CD4-positive, CD25-positive, alpha-beta regulatory T cell (primary cell): ENCODE measurements at places on chromosomes 12 and 14. TPM values are rescaled to one million over a fixed set of nuclear protein-coding genes. Genes with fewer than 3 reads are reported as not detected.
A peak's percentile ranks its signal among the peaks of the same experiment; 100 is the strongest.

GRCh38 chr12:6613015-6613775 is 6.0 kb upstream of the CHD4 start:
- DNase-seq, result no peak

- DNase-seq, result no peak
These were observed 7.6 kb downstream of the FCF1 start for GRCh38 chr14:74720526-74720925.

GRCh38 chr12:66132408-66132807 is 1.9 kb upstream of the LLPH start:
- no peak for DNase-seq

GRCh38 chr14:95645389-95645996 is 40.7 kb upstream of the TCL1B start:
- no peak for DNase-seq

GRCh38 chr12:77160931-77161330 is 95.6 kb upstream of the E2F7 start:
- no peak for DNase-seq

GRCh38 chr14:32078023-32078857 is 1.1 kb downstream of the ARHGAP5 start:
- DNase-seq, result peak; percentile 10

- DNase-seq, result no peak
These were observed 24.1 kb downstream of the DDX47 start for GRCh38 chr12:12837025-12837812.

DNA sequence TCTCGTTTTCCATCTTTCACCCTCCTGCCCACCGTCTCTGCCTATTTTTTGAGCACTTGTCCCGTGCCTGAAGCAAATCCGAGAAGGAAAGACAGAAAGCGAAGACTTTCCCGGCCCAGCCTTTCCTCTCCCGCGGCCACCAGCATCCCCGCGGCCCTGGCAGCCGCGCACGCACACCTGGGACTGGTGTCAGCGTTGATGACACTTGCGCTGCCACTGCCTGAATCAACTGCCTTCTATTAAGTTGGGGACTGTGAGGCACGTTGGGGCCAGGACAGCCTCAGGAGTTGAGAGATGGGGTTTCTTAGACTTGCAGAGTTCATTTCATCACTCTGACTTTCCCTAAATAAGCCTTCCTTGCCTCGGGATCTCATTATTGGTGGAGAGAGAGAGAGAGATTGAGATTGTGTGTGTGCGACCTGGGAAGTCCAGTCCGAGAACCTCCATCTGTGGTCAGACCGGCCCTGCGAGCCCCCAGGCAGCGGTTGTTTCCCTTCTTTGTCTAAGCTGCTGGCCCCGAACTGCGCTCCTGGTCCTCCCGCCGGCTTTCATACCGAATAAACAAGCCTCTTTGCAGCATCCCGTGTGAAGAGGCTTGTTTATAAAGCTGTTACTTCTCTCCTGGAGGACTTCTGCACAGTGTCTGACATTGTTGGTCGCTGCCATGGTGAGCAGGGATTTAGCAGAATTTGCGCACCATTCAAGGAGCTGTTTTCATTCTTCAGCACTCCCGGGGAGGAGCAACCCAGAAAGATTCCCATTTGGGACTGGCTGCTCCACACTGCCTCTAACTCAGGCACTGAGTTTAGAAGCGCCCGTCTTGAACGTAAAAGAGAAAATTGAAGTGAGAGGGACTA is 1.5 kb downstream of the PDZRN4 start:
- DNase-seq, result no peak

DNA sequence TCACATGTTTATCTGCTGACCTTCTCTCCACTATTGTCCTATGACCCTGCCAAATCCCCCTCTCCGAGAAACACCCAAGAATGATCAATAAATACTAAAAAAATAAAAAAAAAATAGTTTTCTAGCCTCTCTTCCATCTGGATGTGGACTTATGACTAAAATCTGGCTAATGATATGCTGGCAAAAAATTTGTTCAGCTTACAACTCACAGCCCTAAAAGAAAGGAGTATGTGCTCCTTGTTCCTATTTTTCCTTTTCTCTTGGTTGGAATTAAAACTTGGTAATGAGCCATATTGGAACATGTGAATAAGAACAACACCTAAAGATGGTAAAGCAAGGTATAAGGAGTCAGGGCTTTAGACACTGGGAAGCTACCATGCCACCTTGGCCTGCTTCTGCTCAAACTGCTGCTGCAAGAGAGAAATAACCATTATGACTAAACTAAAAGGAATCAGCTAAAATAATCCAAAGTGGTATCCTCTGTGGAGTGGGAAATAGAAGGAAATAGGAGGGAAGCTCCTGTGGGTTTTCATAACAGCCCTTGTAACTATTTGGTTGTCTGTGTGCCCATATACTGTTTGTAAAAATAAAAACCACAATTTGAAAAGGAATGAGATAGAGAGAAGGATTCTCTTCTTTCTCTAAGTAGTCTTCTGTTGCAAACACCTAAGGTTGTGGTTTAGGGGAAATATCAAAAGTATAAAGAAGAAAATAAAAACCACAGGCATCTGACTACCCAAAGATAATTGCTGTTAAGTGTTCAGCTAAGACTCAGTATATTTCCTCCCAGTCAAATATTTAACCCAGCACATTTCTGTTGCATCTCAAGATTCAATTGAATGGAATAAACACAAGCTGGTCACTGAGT is 53.8 kb downstream of the SDR9C7 start:
- no peak for DNase-seq

DNA sequence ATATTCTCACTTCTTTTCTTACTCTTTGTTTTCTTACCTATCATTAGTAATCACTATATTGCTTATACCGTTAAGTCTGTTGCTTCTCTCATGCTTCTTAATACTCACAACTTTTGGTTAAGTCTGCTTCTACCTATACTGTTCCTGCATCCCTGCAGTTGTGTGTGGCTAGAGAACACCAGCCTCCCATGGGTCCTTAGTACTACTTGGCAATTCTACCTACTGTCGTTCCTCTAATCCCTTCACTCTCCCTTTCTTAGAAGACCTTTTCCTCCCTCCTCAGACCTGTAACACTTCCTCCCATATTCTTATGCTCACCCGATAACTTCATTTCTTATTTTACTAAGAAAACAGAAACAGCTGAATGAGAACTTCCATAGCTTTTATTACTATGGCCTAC is 29.3 kb downstream of the CNOT2 start:
- no peak for DNase-seq

GRCh38 chr12:71475280-71475679 is 35.7 kb downstream of the LGR5 start:
- DNase-seq, result no peak

GRCh38 chr14:55800156-55800785 is 220.3 kb downstream of the KTN1 start:
- no peak for DNase-seq

DNA sequence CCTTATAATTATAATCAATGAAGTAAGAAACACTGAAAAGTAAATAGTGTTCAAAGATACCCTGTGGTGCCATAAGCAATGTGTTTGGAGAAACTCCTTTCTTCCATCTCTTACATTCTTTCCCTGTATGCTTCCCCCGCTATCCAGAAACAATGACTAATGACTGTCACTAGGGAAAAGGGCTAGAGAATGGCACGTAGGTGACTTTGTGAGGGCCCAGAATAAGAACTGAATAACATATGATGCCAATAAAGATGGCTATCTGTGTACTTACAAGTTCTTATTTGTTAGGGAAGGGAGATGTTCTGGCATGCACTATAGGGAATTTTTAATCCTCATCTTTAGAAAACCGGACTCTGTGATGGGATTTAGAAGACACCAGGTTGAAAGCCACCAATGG is 4.7 kb upstream of the KRT7 start:
- DNase-seq, result no peak

The NAA25 gene
- polyA plus RNA-seq, result 8.0 TPM

- no peak for DNase-seq
These were observed 7.2 kb upstream of the SELPLG start for GRCh38 chr12:108640802-108641445.

The EIF2B2 gene
- polyA plus RNA-seq, result 39.9 TPM

- no peak for DNase-seq
These were observed 19.3 kb downstream of the JAG2 start for GRCh38 chr14:105149146-105149781.

GRCh38 chr14:72787841-72788240 is 106.1 kb downstream of the DPF3 start:
- DNase-seq, result no peak

The CEBPE gene
- polyA plus RNA-seq, result 0.14 TPM

The PCNX4 gene
- 17.9 TPM for polyA plus RNA-seq

DNA sequence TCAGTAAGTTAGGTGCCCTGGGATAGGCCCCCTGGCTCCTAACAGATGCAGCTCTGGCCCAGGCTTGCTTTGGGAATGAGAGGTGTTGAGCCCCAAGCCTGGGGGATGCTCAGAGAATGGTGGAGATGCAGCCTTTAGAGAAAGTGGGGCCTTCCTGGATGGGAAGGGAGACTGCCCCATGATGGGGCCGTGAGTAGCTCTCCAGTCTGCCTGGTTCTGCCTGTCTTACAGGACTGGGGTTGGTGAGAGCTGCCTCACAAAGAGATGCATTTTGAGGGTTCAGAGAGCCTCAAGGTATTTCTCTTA is 523 bp upstream of the VRTN start:
- no peak for DNase-seq

DNA sequence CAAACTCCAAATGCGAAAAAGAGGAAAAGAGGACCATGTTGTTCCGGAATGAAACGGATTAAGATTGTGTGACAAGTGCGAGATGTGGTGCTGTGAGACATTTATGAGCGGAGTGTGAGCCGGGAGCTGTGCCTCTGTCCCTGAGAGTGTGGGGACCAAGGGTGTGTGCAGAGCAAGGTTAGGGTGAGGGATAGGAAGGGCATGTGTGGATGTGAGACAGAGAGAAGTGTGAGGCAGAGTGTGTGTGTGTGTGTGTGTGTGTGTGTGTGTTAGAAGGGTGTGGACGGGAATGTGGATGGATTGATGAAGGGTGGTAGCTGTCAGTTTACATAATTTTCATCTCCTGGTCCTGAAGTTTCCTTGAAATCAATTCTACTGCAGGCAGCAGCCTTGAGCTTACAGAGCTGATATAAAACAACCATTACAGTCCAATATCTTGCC is 4.3 kb upstream of the OTX2 start:
- no peak for DNase-seq

The ABCC9 gene
- polyA plus RNA-seq, result not detected

The CFAP54 gene
- 0.32 TPM for polyA plus RNA-seq

GRCh38 chr14:61694039-61694438 is 1.3 kb upstream of the HIF1A start:
- DNase-seq, result no peak

The GPR84 gene
- polyA plus RNA-seq, result not detected

DNA sequence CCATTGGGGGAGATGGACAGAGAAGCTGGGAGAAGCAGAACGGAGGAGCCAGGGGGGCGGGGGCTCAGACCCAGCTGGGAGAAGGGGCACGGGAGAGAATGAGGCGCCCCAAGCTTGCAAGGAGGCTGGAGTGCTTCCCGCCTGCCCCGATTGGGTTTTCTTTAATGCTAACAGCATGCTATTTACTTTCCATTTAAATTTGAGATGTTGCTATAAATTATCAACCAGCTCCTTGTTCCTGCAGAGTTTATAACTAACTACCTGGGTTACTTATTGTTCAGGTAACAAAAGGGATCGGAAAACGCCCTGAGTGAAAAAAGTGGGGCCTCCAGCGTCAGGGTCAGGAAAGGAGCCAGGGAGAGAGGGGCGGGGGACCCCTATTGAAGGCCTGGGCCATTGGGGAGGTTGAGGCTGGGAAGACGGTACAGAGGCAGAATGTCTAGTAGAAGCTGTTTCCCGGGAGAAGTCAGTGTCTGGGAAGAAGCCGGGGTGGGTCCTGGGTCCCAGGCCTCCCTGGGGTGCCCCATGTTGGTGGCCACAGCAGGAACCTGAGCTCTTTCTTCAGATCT is 2.5 kb downstream of the HNF1A start:
- DNase-seq, result no peak
